ENCODE measurements at places on chromosomes 11 and 22. TPM values are rescaled to one million over a fixed set of nuclear protein-coding genes. Genes with fewer than 3 reads are reported as not detected.

- no peak for DNase-seq
Measured at GRCh38 chr11:79807506-79807905, 366.7 kb upstream of the TENM4 start.

GRCh38 chr22:18997925-18998315, 61.8 kb upstream of the PRODH start:
- no peak for DNase-seq

- DNase-seq, result no peak
Measured at GRCh38 chr11:8777907-8778767, 95.5 kb downstream of the RPL27A start.

GRCh38 chr11:68457216-68457897, 3.2 kb upstream of the PPP6R3 start:
- no peak for DNase-seq

GRCh38 chr11:44885065-44885810, 65.4 kb downstream of the TP53I11 start:
- no peak for DNase-seq

GRCh38 chr11:1766719-1767398, 3.1 kb upstream of the CTSD start:
- no peak for DNase-seq

DNA sequence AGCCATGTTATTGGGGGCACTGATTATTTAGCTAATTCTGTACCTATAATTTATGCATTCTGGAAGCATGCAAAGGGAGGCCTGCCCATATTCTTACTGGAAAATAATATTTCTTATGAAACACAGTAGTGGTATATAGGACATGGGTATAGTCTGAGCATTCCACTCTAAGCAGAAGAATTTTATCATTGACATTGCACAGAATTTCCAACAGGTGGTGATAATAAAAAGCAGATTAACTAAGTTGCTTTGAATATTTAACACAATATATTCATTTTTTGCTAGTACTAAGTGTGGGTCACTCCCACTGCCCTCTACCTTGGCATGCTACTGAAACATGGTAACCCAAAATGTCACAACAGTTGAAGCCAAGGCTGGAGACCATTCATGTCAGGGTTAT, 728.8 kb upstream of the FAT3 start:
- no peak for DNase-seq

DNA sequence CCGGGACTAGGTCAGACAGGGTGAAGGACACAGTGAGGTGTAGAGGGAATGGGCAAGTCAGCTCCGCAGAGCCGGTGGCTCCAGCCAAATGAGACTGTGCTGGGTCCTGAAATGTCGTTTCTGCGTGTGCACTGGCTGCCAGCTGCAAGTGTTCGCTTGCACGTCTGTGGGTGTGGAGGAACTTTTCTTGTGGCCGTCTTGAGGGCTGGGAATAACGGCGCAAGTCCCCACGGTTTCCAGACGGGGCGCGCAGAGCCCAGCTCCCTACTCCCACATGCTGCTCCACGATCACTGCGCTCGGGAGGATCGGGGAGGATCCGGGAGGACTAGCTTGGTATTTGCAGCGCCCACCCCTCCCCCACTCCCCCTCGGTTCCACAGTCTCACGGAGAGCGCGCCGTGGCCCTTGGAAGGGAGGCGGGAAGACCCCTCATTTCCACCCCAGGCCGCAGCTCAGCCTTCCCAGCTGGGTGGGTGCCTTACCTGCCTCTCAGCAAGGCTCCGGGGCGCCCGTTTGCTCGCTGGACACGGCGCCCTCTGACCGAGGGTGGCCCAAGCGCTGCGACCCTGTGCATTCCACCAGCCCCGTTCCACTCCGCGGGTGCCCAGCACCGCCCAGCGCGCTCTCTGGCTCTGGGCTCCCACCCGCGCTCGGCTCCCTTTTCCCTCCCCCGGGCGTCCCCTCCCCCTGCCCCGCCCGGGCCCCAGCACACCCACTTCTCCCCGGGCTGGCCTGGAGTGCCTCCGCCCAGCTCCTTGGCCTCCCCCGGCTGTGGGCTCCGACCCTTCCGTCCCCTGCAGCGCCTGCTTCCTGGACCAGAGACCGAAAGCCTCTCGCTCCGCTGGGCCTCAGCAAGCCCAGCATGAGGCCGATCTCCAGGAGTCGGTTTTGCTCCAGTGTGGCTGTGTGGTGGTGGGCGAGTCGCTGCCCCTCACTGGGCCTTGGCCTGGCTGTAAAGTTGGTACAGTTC, at the start of gene KCNE3:
Gene KCNE3, minus strand, starts transcription at position 634 of the 970 bp plus-strand sequence. CDS start 9,986 bp downstream, outside the sequence.
- no peak for DNase-seq

The LSP1 gene
- total RNA-seq, result 1.1 TPM

The PHETA2 gene
- 18.9 TPM for total RNA-seq

The C1QTNF5 gene
- 153 TPM for total RNA-seq

DNA sequence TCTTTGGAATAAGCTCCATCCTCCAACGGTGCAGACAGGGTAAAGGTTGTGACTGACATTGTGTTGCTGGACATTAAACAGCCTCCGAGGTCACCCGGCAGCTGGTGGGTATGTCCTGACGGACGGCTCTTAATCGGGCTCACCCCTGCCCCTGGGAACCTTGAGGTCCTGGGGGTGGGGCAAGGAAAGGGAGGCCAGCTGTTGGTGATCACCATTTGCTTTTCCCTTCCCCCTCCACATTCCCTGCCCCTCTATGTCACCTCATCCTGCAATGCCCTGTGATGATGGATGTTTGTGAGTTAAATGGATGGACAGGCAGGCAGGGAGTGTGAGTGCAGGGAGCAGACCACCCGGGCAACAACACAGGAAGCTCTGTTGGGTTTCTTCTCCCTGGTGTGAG, 26.3 kb downstream of the APLNR start:
- DNase-seq, result no peak

The SOX6 gene
- 0.29 TPM for total RNA-seq

GRCh38 chr11:74345420-74345819, 34.0 kb upstream of the P4HA3 start:
- DNase-seq, result no peak

GRCh38 chr11:131491503-131491902, 121.1 kb downstream of the NTM start:
- DNase-seq, result no peak

DNA sequence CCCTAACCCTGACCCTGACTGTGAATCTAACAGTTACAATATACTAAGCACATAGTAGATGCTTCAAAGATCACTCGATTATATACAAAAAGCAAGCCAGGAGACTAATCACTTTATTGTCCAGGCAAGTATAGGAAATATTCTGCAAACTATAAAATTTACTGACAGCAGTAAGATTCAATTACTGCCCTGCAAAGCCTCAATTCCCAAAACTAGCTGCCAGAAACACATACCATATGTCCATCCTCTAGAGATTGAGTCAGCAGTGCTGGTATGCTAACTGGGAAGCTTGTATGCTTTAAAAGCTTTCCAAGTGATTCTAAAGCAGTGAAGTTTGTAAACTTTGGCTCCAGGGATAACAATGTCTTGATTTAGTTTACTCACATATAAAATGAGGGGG, 26.1 kb downstream of the CSTF3 start:
- DNase-seq, result no peak

DNA sequence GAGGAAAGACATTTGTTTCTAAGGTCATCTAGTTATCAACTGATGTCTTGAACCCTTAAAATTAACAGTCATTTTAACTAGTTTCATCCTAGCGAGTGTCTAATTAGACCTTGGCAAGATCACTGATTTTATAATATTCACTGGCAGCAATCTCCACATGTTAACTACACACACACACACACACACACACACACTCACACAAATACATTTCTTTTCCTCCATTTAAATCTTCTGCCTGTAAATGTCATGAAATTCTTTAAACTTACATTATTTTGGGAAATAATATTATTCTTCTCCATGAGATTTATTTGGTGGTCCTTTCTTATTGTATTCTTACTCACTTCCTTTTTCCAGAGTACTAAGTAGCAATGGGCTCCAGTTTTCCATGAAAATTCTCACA, 2.9 kb upstream of the IFTAP start:
- DNase-seq, result no peak

DNA sequence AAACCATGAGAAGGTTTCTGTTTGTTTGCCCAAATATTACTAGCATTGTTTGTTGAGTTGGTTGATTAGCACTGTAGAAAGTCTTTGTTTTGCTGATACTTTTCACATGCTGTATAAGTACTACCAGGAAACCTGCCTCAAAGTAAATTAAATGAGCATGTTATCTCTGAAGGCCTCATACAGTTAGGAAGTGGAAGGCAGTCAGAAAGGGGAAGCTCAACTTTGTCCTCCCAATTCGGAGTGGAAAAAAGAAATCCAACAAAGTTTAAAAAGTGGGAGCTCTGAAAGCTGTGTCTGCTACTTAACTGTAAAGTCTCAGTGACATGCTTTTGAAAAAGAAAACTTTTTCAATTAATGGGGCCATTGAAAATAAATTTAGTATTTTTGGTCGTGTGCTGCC, 188.3 kb upstream of the BLID start:
- DNase-seq, result no peak

The MIOX gene
- total RNA-seq, result not detected

DNA sequence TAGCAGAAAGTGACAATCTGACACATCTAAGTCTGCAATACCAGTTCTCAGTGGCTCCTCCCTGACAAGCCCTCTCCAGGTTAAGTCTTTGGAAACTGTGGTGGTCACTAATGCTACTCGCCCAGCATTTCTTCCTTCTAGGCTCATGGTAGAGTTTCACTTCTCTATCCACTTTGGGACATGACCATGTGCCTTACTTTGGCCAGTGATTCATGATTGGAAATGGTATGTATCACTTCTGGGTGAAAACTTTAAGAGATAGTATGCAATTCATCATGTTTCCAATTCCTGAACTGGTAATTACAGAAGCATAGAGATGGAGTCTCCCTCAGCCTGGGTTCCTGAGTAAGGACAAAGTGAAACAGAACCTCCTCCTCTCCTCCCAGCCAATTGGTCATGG, 151.5 kb upstream of the LMO1 start:
- DNase-seq, result no peak

The DGCR8 gene
- total RNA-seq, result 40.9 TPM

- no peak for DNase-seq
Measured at GRCh38 chr11:74141241-74141695, 29.5 kb downstream of the C2CD3 start.

DNA sequence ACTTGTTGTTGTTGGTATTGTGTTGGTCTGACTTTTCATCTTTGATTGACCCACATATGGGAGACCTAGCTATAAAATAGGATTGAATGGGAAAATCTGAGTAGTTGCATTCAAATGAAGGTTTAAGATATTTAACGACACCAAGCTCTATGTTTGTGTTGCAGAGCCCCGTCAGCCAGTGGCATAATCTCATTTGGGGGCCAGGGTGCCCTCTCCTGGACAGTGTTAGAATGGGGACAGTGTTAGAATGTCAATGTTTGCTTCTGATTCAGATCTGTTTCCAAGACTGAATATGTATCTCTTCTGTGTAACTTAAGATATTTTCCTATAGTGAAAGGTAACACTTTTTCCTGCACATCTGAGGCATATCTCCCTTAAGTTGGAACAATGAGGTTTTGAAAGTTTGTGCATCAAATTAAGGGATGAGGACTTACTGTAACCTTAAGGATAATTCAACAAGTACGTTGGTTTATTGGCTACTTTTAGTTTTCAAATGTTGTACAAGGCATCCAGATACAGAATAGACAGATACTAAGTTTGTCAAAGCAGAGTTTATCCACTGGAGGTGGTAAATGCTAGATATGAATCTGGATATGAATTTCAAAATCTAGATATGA, 5.3 kb upstream of the OR52M1 start:
- peak; percentile 20 for DNase-seq

DNA sequence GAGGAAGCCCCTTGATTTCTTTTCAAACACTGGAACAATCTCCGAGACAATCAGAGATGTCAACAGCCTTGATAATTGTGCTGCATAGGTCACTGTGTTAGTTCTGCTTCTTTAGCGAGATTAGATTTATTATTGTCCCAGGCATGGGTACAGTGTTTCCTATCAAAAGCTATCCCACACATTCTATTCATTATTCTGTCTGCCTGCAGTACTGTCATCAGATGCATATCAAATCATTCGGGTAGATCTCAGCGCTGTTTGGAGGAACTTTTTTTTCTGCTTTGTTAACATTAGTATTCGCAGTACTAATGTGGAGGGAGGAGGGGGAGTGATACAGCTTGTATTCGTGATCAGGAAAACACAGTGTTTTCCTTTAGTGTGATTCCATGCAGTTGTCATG, 208.0 kb downstream of the C11orf91 start:
- DNase-seq, result no peak

DNA sequence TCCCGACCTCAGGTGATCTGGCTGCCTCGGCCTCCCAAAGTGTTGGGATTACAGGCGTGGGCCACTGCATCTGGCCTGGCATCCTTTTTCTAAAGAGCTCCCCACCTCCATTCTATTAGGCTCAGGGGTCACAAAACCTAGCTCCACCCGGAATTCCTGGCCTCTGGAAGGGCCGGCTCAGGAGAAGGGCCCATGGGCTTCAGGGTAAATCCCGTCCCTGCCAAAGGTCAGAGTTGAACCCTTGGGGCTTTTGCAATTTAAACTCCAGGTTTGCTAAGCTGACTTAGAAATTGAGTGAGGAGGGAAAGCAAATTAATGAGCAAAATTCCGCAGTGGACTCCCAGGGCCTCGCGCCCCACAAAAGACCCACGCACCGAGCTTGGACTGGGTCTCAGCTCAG, 48.3 kb downstream of the RPS6KA4 start:
- no peak for DNase-seq

DNA sequence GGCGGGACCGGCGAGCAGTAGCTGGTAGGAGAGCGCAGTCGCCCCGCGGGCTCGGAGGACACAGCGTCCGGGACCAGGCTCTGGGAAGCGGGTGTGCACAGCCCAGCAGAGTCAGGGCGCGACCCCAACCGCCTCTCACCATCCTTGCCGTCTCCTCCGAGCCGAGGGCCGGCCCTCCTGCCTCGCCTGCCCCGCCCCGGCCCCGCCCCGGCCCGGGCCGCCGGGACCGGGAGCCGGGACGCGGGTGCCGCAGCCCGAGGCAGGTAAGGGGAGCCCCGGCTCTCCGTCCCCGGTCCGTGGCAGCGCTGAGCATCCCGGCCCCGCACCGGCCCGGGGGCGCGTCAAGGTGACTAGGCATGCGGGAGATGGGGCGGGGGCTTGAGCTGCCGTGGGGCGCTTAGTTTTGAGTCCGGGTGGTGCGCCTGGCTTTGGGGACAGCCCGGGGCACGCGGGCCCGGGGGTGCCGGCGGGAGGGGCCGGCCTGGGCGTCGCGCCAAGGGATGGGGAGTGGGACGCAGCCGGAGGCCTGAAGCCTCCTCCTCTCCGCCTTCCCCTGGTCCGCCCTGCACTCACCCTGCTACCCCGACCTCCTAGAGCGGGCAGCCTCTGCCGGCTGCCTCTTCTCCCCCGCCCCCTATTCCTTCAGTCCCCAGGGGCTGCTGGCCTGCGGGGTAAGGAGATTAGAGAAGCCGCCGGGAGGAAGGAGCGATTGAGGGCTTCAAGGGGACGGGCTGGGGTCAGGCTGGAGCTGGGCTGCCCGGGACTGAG, at the start of gene ABCG4:
Gene ABCG4, plus strand, starts transcription at position 35 of the 768 bp plus-strand sequence. CDS start 914 bp downstream, outside the sequence.
- no peak for DNase-seq

The MLC1 gene
- total RNA-seq, result not detected

GRCh38 chr11:76756341-76756741, 26.8 kb upstream of the TSKU start:
- no peak for DNase-seq

DNA sequence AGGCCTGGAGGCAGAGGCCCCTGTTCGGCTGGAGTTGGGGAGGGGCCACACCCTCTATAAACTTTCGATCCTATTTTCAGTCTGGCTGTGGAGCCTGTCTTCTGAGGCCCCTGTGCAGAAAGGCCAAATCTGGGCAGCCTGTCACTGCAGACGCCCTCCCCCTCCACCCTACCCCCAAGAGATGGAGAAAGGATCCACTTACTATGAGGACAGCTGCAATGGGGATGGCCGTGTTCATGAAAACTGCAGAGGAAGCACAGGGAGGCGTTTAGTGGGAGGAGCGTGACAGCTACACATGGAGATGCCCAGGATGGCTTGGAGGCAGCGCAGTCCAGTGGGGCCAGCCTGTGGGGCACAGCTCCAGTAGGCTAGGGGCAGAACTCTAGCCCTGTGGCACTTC, 43.5 kb upstream of the KCNJ11 start:
- DNase-seq, result no peak
